ENCODE measurements at places on chromosomes 6 and 20. TPM values are rescaled to one million over a fixed set of nuclear protein-coding genes. Genes with fewer than 3 reads are reported as not detected.

DNA sequence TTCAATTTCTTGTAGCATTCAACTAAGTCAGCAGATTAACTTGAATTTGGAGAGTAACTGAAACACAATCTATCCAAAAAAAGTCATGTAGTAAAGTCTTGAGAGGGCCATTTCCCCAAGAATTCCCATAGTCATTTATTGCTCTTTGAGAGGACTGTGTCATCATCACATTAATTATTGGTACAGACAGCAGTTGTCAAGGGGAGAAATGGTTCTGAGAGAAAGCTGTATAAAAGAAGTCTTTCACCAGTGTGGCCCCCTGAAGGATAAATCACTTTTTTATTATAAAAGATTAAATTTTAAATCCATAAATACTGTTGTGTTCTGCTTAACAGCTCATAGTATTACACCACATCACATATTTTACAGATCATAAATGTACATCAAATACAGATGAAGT is 111.5 kb downstream of the KHDRBS2 start:
- no peak for DNase-seq

DNA sequence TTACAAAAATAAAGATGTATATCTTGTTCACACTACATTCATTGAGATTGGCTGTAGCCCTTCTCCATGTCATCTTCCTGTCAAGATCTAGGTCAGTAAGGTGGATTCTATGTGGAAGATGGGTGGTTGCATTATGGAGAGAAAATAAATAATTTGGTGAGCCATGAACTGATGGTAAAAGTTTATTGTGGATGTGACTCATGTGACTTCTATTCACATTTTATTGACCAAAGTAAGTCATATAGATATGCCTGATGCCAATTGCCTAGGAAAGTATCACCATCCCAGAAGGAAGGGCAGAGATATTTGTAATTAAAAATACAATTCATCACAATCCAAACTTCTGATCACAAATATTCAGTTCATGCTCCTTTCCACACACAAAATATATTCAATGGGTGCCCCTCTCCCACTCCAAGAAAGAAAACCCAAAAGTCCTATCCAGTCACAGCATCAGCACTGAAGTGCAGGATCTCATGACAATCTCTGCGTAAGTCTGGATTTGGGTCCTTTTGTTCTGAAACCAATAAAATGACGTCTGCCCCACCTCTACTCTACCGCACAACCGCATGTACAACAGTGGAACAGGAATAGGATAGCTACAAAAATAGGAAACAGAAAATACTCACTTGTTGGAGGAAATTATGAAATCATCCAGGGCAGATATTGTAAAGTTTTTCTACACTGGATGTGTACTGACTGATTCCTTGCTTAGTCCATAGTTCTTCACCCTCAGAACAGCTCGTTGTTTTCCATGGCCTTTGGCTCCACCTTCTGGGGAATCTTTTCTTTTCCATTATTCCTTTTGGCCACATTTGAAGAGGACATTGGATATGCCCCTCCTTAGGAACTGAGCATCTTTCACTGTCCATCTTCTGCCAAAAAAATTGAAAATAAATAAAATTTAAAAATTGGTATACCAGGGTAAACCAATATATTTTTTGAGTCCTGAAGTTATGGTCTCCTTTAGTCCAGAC is 16.1 kb upstream of the SLC17A3 start:
- DNase-seq: no peak

DNA sequence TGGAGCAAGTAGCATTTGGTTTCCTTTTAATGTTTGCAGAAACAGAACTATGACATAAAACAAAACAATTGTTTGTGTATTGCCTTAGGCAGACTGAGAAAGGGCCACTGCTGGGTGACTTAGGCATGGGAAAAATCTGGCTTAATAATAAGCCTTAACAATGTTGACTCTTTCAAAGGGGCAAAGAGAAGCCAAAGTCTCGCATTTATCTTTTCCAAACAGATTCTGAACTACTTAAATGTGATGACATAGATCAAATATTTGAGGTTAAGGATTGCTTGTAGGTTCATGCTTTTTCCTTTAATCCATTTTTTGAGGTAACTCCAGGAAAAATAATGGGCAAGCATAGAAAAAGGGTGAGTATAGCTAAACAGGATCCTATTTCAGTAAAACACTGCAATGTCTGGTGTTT is 39.6 kb downstream of the ADAT2 start:
- DNase-seq: no peak

DNA sequence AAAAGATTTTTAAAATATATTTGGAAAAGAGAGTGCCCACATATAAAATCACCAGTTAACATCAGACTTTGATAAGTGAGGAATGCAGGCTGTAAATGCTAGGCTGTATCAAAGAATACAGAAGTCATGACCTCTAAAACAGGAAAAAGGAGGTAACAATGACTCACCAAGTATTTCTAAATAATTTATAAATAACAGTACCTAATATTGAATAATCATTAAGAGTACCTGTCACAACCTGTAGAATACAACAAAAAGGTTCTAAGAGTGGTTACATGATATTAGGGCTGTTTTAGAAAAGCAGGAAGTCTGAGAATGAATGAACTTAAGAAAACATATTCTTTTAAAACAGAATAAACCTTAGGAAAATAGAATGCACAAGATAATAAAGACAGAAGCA is 173.1 kb upstream of the CST7 start:
- no peak for DNase-seq

GRCh38 chr6:134351615-134352474 is 33.9 kb upstream of the SGK1 start:
- DNase-seq: no peak

The BMP2 gene
- 3.5 TPM for total RNA-seq
